ENCODE measurements at places on chromosomes 3 and 15.

- DNase-seq = peak; percentile 32
These were observed 66.9 kb downstream of the RNF13 start for GRCh38 chr3:149879872-149880271.

GRCh38 chr15:79193549-79193948 lies 89.0 kb upstream of the ANKRD34C start:
- no peak for DNase-seq

- DNase-seq = no peak
These were observed 59.1 kb upstream of the TLE3 start for GRCh38 chr15:70156671-70157271.

GRCh38 chr3:73546961-73547360 lies 77.8 kb downstream of the PDZRN3 start:
- peak; percentile 95 for DNase-seq

- no peak for DNase-seq
These were observed 39.8 kb downstream of the CGGBP1 start for GRCh38 chr3:88019024-88019423.

DNA sequence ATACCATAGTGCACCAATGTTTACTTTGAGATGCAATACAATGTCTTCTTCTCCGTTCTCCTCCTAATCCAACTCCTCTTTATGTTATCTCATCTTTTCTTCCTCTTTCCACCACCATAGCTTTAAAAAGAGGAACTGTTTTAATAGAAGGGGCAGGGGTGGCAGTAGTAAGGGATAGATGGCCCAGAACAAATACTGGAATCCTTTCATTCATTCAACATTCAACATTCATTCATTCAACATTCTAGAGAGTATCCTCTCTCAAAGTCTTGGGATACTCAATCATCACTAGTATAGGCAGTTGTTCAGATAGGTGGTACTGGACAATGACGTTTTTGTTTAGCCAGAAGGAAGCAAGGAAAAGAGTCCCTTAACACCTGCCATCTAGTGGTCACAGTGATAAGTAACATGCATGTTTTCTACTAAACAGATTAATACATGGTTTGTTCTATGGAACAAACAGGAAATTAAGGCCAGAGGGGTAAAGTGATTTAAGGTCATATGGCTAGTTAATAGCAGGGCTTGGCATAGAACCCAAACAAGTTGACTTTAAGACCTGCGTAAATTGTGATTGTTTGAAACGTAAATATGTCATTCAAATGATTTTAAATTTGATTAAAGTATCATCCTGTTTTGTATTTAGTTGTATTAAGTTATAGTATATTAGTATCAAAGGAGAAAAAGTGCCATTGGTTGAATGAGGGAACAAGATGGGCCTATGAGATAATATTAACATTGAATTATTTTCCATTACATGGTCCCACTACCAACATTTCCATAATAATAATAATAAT lies 26.9 kb upstream of the EHHADH start:
- peak; percentile 21 for DNase-seq

DNA sequence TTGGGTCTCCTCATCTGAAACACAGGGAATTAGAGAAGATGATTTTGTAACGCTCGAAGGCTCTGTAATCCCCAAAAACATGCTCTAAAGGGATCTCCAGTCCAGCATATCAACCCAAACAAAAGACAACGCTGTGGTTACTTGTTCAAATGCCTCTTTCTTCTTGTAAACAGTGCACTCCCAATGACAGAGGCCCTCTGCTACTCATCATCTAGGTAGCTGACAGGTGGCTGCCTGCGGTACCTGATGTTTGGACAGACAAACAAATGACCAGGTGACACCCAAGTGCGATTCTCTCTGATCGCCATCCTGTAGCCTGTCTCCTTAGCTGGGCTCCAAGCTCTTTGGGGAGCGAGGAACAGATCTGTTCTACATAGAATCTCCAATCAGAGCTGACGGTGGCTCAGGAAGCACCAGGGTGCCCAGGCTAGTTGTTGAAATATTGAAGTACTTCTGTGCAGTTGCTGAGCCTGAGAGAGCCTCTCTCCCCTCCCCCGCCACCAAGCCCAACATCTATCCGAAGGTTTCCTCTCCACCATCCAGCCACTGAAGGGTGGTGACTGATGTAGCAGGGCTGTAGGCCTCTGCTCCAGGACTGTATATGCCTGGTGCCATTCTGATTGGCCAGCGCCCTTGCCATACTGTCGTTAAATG lies 238.7 kb downstream of the XXYLT1 start:
- no peak for DNase-seq

DNA sequence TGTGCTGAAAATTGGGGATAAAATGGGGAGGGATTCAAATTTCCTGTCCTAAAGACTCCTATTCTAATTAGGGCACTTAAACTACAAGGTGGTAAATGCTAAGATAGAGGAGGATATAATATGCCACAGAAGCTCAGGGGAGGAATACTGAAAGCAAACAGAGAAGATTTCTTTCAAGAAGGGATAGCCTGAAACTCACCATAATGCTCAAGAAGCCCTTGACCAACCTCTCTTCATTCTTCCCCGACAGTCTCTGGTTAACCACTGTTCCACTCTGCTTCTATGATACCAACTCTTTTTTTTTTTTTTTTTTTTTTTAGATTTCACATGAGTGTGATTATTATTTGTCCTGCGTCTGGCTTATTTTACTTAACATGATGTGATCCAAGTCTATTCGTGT lies 398.2 kb upstream of the FRG2C start:
- DNase-seq = no peak

DNA sequence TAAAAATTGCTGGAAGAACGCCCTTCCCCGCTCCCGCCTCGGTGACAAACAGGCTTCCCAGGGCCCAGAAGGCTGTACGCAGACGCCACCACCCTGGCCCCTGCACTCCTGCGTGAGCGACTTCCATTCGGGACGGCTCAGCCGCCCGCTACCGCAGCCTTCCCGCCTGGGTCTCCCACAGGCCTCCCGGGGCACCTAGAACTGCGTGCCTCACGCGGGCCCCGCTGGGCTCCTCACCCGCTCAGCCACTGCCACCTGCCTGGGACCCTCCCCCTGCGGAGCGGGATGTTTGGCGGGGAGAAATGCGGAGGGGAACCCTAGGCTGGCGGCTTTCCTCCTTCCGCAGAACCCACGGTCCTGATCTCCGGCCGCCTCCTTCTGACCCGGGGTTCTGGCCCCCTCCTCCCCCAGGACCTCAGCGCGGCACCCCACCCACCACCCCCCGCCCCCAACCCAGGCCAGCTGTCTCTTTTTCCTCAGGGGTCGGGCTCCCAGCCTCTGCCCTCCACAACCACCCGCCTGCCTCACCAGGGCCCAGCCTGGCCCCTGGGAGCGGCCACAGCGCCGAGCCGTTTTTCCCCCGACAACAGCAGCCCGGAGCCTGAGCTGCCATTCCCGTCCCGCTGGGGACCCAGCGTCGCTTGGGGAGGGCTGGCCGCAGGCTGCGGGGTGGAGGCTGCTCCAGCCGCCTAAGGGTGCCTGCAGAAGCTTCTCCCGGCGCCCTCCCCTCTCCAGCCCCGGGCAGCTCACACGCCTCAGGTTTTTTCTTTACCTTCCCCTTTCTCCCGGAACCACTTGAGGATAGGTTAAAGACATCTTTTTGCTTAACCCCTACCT lies 27.6 kb upstream of the RAB7A start:
- DNase-seq = no peak

DNA sequence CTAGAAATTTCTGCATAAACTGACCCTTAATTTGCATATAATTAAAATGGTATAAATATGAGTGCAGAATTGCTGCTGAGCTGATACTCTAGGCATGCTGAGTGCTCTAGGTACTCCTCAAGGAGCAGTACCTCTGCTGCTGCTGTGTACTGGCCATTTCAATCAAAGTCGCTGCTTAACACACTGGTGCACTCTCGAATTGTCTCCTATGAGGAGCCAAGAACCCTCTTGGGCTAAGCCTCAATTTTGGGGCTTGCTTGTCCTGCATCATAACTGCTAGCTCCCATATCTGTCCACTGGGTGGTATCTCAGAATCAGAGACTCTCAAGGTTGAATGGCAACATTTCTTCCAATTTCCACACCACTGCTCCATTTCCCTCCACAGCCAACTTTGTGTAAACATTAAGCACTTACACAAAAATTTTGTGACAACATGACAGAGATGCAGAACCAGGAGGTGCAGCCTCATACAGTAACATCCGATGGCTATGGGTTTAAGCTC lies 82.5 kb downstream of the XXYLT1 start:
- DNase-seq = no peak

- DNase-seq = no peak
These were observed 267.5 kb downstream of the PDCD6IP start for GRCh38 chr3:34065901-34066300.

DNA sequence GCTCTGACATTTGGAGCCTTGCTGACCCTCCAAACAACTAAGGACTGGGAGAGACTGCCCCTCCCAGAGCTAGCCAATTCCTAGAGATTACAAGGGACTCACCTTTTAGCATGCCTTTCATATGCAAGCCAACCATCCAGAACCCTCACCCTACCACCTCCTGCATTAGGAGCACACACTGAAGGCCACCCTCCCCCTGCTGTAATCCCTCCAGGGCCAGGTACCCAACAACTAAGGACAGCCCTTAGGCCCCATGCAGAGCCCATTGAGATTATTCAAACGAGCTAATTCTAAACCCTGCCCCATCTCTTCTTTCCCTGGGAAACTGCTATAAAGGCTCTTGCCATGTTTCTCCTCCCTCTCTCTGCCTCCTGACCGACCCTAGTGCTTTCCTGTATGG lies 352.6 kb downstream of the ERC2 start:
- DNase-seq = no peak

GRCh38 chr3:134351427-134351826 lies 22.8 kb downstream of the AMOTL2 start:
- no peak for DNase-seq

GRCh38 chr3:21781355-21781754 lies 30.3 kb upstream of the ZNF385D start:
- no peak for DNase-seq

DNA sequence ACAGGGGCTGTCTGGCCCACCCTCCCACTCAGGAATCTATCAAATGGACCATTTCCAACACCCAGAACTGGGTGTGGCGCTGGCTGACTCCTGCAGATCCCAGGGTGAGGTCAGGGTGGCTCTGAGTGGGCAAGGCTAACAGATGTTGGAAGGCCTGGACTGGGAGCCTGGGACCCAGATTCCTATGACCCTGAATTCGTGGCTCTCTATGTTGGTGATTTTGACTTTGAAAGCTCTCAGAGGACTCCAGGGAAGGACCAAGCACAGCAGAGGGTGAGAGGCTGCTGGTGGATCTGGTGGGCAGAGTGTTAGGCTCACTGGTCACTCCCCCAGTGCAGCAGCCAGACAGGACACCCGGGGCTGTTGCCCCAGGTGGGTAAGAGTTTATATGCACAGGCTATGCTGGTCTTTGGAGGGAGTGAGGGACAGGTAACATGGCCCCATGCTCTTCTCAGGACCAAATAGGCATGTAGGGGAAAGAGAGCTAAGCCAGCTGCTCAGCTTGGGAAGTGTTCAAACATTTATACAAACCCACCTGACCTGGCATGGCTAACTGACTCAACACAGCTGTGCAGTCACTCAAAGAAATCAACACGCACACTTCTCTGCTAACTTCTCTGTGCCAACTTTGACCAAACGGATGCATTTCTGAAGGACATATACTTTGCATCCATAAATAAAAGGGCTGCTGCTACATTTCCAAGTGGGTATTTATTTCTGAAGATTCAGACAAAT lies 62.6 kb upstream of the RAB6B start:
- DNase-seq = no peak

DNA sequence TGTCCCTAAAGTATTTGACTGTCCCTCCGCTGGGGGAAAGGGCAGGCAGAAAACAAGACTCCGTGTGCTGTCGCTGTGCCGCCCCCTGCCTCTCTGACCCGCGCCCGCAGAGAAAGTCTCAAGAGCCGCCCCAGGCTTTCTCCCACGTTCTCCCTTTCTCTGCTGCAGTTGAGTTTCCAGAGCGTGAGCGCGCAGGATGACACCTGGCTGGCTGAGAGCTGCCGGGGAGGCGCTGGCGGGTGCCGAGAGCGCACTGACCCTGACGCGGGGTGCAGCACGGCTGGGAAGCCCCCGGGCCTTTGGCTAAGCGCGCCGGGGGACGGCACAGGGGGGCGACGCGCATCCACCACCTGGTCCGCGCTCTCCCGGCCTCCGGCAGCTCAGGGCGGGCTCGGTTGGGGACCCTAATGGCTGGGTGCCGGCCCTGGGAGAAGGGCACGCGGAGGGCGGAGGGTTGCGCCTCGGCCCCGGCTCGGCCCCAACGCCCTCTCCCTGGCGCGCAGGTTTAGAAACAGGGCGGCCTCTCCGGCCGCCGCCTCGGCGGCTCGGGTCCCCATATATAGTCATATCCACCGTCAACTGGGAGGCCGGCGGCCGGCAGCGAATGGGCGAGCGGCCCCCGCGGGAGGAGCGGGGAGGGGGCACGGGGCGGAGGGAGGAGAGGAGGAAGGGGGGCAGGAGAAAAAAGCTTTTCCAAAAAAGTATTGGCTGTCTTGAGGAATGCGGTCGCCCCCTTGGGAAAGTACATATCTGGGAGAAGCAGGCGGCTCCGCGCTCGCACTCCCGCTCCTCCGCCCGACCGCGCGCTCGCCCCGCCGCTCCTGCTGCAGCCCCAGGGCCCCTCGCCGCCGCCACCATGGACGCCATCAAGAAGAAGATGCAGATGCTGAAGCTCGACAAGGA lies at the start of gene TPM1:
Gene TPM1, plus strand, starts transcription at position 774 of the 903 bp plus-strand sequence. Its CDS starts 83 bp downstream, at position 857.
- peak; percentile 93 for DNase-seq

- no peak for DNase-seq
These were observed 12.5 kb downstream of the MAPK6 start for GRCh38 chr15:52031556-52031955.

- DNase-seq = peak; percentile 55
These were observed 88.0 kb downstream of the EDEM1 start for GRCh38 chr3:5275529-5275928.

DNA sequence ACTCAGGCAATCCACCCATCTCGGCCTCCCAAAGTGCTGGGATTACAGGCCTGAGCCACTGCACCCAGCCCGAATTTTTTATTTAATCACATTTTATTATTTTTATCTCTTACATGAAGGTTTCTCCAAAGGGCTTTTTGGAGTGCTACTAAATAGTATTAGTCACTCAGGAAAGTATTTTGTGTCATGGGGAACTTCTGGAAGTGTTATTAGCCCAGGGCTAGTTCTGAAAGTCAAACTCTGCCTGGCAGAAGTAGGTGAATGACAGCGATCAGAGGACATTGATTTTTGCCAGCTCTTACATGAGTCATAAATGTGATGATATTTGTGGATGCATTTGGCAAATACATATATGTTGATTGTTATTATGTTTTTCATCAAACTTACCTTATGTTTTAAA lies 48.7 kb downstream of the ZPLD1 start:
- no peak for DNase-seq

- no peak for DNase-seq
These were observed 98.8 kb downstream of the ZNF621 start for GRCh38 chr3:40623567-40623966.

DNA sequence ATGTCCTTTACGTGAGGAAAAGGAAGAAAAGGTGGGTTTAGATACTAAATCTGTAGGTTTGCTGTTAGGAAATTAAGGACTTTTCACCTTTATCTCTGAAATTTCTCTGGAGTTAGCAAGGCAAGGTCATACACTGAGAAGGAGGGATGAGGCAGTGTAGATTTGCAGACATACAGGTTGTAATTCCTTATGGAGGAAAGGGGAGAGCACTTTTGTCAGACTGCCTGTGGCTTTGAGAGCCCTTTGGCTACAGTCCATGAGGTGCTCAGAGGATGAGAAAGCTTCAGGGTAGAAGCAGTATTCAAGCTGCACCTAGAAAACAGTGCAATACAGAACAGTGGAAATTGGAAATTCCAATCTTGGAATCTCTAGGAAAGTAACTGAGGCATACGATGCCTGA lies 8.3 kb downstream of the RPL14 start:
- no peak for DNase-seq
